EL (cell line): ENCODE measurements at places on chromosomes 6 and 20.
A peak's percentile ranks its signal among the peaks of the same experiment; 100 is the strongest.

- no peak for DNase-seq
Observed at GRCh38 chr6:128156321-128157111, 255.7 kb upstream of the THEMIS start.

DNA sequence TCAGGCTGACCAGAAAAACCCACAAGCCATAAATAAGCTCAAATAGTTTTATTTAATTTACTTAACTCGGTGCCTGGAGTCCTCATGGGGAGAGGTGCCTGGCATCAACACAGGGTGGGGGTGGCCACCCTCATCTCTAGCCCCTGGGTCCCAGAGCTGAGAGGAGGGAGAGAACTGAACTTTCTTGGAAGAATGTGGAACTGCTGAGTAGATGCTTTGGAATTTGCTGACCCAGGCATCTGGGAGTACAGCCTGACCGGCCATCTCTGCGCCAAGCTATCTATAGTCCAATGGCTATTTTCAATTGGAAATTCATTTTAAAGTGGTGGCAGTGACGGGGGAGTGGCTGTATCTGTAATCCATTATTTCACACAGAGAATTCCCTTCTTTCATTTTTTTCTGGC, 104.8 kb downstream of the CDH26 start:
- DNase-seq = peak; percentile 93

DNA sequence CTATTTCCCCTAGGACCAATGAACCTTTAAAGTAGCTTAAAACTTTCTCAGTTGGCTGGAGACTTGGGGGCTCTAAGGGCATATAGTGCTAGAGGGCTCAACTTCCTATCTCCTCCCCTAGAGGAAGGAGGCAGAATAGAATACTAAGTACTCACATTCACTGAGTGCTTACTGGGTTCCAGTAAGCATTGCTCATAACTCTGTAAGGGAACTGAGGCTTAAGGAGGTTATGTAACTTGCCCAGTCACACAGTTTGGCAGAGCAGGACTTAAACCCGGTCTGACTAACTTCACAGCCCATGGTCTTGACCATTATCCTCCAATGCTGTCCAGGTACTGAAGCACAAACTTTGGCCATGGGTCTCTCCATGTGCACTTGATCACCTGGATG, 12.5 kb downstream of the SESN1 start:
- DNase-seq = peak; percentile 25

- no peak for DNase-seq
Observed at GRCh38 chr20:57685146-57685758, 24.6 kb downstream of the PMEPA1 start.

DNA sequence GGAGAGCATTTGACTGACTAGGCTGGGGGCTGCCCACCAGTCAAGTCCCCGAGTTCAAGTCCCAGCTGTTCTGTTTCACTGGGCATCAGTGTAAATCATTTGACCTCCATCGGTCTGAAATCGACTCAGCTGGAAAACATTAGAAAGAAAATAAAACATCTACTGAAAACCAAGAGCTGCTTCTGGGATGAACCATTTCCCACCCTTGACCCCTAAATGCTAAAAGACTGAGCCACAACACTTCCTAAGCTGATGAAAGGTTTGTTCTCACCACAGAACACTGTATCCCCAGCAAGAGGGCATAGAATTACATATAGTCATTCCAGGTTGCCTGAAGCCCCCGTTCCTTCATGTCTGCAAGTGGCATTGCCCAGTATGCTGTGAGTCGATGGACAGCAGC, 237.0 kb upstream of the TAB2 start:
- DNase-seq = peak; percentile 88

DNA sequence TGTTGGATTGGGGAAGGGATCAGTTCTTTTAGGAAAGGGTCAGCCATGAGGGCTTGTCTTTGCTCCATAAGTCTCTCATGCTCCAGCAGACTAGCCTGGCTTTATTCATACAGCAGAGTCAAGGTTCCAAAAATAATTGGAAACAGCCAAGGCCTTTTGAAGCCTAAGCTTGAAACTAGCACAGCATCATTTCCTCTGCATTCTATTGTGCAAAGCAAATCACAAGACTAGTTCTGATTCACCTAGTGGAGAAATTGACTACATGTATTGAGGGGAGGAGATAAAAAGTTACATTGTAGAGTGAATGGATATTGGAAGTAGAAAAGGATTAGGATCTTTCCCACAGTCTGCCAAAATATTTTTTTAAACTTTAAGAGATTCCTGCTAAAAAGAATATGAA, 159.3 kb upstream of the PLCB4 start:
- DNase-seq = no peak

GRCh38 chr20:19212469-19212815, at the start of gene SLC24A3:
SLC24A3 (plus strand) TSS chr20:19212642.
- peak; percentile 18 for DNase-seq

DNA sequence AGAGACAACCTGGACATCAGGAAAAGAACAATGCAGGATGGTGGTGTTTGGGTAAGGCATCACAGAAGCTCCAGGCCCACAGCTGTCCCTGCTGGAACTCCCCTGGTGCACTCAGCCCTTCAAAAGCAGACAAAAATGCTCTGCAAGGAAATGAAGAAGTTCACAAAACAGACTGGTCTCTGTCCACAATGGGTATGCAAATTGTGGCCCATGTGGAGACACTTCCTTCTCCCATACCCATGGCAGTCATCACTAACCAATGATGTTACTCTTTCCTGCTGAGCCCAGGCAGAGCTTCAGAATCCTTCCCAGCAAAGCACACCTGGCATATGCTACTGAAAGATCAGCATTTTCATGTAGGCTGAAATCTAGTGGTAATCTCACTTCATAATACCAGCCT, 42.6 kb upstream of the PXDC1 start:
- DNase-seq = no peak

- DNase-seq = no peak
Observed at GRCh38 chr6:4607793-4608192, 168.4 kb upstream of the CDYL start.

DNA sequence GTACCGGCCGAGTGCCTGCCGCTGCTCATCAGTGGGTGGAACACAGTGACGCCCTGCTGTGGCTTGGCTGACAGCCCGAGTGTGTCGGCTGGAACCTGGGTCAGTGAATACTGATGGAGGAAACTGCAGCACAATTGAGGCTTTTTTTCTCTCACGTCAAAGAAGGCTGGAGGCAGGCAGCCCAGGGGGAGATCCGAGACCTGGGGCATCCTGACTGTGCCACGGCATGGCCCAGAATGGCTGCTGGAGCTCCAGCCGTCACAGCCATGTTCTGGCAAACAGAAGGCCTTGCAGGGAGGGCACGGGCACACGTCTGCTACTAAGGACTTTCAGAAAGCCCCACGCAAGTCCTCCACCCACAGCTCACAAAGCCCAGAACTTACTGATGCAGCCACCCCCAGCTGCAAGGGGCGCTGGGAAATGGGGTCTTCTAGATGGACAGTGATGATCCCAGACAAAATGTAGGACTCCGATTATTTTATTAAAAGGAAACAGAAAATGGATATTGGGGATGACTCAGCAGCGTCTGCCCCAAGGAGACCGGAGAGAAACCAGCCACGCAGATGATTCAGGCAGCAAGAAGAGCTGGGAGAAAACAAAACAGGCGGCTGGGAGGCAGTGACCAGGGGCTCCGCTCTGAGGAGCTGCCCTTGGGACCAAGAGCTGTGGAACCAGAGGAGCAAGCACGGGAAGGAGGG, 140.0 kb downstream of the TAF4 start:
- peak; percentile 28 for DNase-seq
